ENCODE measurements at places on chromosomes 2 and 18.

- no peak for DNase-seq
Measured at GRCh38 chr2:3214806-3215404, 162.7 kb downstream of the EIPR1 start.

GRCh38 chr2:15863089-15863488 is 77.3 kb upstream of the MYCN start:
- DNase-seq = no peak

DNA sequence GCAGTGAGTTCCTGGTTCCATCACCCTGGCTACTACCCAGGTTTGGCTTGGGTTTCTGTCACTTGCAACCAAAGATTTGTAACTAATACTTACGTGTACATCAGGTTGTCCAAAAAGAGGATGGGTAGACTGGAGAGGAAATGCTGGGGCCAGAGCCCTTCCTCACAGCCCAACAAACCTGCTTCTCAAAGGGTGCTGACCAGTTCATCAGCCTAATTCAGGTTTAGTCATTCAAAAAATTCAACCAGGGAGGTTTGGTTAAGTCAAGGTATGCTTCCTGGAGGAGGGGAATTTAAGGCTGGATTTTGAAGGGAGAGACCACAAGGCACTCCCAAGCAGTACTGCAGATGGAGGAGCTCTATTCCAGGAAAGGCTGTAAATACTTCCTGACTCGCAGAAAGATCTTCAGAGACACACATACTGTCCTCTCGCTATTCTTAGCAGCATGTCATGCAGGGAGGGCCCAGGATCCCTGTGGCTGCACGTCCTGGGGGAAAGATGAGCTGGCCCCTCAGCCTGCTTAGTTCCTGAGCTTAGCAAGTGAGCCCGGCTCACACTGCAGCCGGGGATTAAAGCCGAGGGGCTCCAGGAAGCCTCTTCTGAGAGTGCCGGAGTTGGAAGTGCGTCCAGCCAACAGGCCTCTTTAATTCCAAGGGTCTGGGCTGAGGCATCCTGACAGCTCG is 40.0 kb upstream of the BIN1 start:
- no peak for DNase-seq

GRCh38 chr2:197102231-197102630 is 175.7 kb upstream of the PGAP1 start:
- no peak for DNase-seq

DNA sequence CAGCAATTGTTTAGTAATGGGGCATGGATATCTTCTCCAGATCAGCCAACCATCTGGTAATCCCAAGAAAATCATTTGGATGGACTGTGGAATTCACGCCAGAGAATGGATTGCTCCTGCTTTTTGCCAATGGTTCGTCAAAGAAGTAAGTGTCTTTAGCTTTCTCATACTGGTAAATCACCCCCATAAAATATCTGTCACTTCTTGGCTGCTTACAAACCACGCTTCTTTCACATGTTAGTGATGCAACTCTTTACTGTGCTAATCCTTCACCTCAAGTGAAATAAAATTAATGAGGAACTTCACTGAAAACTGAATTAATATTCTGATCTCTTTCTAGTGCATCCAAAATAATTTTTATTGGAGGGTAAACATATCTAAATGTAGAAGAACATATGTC is 18.9 kb downstream of the CPO start:
- no peak for DNase-seq

- no peak for DNase-seq
Measured at GRCh38 chr18:2572171-2572569, 813 bp downstream of the NDC80 start.

DNA sequence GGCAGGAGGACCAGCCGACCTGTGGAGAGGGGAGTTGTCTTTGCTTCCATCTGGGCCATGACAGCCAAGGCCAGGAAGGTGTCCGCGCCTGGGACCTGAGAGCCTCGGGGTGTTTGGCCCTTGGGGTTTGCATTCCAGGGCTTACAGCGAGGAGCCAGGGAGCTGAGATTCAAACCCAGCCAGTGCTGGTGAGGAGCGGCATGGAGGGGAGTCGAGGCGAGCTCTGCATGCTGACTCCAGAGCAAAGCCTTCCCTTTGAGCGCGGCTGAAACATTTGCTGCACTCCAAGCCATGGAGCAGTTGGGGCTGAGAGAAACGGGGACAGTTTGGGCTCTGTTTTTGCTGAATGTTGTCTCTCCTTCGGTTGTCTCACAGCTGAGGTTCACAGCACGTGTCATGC is 77.4 kb downstream of the TWIST2 start:
- DNase-seq = no peak

GRCh38 chr18:23964282-23965238 is 50.0 kb upstream of the TTC39C start:
- DNase-seq = peak; percentile 42

GRCh38 chr18:22930089-22930713 is 2.9 kb upstream of the RBBP8 start:
- peak; percentile 87 for DNase-seq

DNA sequence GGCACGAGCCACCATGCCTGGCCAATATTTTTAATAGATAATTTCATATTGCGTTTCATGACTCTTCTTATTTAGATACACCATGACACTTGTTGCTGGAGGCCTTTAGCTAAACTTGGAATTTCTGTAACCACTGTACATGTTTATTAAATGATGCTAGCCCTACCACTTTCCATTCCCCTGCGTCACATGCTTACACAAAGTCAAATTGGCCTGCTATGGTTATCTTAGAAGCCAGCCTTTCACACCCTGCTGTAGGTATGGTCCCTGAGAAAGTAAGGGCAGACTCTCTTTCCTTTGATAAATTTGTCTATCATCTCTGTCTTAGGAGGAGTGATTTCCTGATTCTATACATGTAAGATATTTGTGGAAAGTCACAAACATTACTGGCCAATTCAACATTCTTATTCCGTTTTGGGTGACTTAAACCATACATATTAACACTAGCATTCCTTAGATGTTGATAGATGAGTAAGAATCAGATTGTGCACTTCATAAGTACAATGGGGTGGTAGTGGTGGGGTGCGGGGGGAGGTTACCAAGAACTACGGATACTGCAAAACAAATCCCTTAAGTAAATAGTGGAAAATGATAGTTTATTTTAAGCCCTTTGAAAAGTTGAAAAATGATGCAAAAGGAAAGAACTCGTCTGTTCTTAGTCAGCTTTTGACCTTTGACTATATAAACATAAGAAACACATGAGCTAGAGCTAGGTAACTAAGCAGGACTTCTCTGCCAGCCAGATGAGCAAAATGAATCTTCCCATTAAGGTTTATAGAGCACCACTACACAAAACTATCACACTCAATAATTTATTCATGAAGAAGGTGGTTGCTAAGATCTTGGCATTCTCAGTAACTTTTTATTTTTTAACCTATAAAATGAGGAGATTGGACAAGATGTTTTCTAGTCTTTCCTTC is 7.9 kb upstream of the NDUFV2 start:
- DNase-seq = peak; percentile 51

GRCh38 chr2:205771031-205771430 is 88.7 kb downstream of the NRP2 start:
- DNase-seq = no peak

GRCh38 chr2:6957910-6958615 is 40.9 kb downstream of the RNF144A start:
- no peak for DNase-seq

DNA sequence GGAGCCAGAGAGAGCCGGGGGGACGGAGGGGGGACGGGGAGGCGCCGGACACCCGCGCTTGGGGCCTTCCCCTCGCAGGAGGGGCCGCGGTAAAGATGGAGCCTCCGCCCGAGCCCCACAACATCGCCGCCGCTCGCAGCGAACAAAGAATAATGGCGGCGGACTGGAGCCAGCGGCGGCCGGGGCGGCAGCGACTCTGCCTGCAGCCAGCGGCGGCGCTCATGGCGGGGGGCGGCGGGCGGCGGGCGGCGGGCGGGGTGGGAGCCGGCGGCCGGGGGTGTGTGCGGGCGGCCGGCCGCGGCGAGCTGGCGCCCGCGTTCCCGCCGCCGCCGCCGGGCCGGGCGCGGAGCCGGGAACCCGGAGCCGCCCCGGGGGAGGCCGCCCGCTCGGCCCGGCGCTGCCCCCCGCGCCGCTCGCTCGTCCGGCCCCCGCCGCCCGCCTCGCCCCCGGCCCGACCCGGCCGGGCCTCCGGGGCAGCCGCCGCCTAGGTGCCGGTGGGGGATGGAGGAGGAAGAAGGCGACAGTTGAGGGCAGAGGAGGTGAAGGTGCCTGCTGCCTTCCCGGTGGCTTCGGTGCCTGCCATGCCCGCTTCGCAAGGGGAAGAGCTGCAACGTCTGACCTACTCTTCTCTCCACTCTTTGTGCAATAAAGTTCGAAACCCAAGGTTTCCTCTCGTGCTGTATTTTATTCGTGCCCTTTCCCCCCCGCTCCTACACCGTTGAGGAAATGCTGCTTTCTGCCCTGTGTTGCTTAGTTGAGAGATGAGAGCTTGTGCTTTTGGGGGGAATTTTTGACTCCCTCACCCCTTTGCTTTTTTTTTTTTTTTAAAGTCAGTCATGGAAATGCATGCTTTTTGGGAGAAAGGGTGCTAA is 634 bp downstream of the CREB1 start:
- peak; percentile 56 for DNase-seq

Measured in K562 (cell line).